ENCODE measurements at places on chromosomes 5 and 9.

DNA sequence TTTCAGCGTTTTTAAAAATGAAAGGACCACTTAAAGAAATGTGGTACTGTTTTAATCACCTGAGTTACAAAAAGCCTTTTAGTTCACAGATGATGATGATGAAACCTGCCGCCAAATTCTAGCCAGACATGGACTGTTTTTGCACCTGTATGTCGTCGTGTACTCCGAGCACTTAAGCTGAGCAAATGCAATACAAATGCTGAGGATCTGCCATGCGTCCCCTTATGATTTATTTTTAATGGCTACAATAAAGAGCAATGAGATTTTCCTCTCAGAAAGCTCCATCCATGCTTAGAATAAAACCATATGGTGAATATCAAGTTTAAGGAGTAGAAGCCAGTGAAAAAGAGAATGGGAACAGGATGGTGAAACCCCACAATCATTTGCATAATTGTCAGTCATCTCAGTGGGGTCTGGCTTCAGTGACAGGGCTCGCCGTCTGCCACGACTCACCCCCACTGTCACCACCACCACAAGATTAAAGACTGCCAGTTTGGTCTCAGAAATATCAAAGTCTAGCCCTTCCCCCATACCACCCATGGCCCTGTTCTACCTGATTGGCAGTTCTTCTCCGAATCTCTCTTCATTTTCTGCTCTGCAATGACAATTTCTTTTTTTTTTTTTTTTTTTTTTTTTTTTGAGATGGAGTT lies 159.9 kb downstream of the GOLPH3 start:
- no peak for DNase-seq

GRCh38 chr5:160514191-160514590 lies 92.5 kb downstream of the PTTG1 start:
- DNase-seq, result no peak

DNA sequence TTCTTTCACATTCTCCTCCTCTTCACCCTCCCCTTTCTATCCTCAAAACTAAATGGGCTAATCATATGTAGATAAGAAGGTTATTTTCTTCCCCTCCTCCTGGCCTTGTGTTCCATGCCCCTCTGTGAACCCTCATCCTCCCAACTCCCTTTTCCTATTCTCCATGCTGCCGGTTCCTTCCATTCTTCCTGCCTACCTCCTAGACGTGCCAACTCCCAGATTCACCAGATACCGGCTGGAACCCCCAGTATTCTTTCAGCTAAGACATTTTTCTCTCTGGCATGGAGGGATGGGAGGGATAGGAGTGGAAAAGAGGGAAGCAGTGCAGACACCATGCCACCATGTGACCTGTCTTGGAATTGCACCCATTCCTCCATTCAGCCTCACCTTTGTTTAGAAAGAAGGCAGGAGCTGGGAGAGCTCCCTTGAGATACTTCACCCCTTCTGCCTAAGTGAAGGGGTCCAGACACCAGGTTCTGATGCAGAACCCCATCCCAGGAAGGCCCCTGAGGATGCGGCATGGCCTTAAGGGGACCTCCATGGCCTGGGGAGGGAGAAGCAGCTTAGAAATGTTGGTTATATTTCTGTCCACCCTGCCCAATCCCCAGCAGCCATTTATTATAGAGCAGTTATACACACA lies 4.8 kb downstream of the DNAJB5 start:
- DNase-seq, result peak; percentile 46

- no peak for DNase-seq
Observed at GRCh38 chr5:153086486-153086885, 404.0 kb upstream of the GRIA1 start.

DNA sequence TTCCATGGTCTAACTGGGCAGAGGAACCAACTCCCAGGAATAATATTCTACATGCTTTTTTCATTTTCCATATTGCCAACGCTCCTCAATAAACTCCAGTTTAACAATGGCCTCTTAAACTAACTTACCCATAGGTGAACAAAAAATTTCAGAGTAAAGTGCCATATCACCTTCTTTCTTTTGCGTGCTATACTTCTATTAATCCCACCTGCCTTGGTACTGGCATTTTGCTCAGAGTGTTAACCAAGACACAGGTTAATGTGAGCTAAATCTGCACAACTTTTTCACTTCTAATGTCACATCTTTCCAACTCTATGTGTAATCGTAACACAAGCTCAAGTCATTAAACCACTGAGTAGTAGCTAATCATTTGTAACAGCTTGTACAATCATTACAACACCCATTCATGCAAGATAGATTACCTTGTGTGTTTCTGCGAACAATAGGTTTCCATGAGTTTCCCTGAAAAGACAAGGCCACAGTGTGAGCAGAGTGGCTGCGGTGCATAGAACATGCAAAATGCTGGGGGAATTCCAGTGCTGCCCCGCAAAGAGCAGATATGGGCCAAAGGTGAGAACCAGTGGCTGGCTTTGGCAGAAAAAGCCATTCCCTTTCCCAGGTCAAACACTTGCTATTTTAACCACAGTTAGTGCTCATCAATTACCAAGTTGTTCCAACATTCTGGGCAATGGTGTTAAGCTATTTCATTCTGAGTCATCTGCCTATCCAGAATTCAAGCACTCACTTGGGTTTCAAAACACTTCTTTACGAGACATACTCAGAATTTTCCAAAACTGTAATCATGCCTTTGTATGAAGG lies 42.8 kb downstream of the TIMD4 start:
- DNase-seq, result no peak

DNA sequence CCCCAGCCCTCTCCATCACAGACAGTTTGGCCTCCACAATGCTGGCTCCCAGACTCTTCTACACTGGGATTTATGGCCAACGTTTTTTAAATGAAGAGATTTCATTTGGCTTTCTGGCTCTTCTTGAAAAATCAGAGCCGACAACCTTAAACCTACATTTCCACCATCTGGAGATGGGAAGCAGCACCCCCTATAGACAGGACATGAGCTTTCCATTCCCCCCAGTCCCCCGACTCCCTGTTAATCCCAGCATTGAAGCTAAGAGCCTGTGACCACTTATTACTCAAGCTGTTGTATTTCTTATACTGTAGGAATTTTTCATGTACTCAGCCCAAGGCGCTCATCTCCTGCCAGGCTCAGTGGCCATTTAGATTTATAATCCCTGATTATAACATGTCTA lies 34.0 kb upstream of the AFAP1L1 start:
- DNase-seq, result no peak

DNA sequence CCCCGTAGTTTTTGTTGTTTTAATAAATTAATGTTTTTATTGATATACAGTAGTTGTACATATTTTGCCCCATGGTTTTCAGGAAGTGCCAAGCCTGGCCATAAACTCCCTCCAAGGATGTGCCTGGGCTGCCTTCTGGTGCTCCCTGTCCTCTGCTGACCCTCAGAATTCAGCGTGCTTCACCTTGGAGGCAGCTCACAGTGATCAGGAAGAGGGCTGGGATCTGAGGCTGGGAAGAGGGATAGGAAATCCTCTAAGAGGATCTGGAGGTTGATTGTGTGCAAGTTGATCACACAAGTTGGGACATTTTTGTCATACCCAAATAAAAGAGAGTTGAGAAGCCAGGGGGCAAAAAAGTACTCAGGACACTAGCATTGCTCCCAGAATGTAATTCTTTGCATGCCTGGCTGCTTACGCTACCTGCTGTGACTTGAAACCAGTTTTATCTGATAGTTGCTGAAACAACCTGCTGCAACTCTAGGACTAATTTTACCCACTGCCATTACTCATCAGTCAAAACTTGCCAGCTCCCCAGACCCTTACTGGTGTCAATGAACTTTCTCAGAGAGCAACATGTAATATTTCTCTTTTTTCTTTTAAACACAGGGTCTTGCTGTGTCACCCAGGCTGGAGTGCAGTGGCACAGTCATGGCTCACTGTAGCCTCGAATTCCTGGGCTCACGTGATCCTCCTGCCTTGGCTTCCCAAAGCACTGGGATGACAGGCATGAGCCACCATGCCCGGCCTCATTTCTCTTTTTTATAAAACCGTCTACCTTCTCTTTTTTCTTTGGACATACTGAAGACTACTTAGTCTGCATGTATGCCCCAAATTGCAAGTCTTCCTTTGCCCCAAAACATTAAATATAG lies 29.0 kb downstream of the PDE6A start:
- no peak for DNase-seq

DNA sequence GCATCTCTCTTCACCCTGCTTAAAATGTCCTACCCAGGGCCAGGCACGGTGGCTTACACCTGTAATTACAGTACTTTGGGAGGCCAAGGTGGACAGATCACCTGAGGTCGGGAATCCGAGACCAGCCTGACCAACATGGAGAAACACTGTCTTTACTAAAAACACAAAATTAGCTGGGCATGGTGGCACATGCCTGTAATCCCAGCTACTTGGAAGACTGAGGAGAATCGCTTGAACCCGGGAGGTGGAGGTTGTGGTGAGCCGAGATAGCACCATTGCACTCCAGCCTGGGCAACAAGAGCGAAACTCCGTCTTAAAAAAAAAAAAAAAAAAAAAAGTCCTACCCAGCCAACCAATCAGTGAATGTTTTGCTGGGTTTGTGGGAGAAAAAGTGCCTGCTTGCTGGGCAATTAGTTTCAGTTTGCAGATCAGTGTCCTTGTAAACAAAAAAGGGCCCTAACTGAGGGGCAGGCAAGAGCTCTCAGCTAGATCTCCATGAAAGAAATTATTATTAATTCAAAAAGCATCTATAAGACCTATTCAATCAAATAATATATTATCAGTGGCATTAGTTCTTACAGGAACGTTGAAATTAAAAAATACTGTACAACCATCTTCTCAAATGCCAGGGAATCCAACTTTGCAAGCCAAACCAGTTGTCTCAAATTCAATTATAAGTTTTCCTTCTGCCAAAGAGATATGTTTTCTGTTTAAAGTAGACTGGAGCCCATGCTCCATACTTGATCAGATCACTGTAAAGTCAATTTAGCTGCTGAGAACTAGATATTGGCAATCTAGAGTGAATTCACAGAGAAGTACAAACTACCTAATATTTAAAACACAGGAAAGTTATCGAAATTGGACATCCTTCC lies 3.9 kb downstream of the MEGF9 start:
- DNase-seq, result peak; percentile 33

DNA sequence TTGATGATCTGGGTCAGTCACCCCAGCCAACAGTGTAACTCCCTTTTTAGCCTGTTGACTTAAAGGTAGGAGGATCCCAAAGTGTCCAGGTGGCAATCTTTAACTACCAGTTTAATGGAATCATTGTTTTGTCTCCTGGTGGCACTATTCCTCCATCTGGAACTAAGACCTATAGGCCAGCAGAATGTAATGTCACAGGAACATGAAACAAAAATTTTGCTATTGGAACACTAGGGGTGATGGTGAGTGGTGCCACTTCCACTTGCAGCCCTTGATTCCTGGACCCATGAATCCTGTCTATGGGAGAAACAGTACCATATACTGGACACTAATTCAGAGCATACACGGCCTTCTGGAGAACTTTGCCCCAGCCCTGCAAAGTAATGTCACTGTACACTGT lies 219.5 kb upstream of the RASA1 start:
- DNase-seq, result peak; percentile 32

- no peak for DNase-seq
Observed at GRCh38 chr9:114369216-114370130, 18.3 kb downstream of the AKNA start.

DNA sequence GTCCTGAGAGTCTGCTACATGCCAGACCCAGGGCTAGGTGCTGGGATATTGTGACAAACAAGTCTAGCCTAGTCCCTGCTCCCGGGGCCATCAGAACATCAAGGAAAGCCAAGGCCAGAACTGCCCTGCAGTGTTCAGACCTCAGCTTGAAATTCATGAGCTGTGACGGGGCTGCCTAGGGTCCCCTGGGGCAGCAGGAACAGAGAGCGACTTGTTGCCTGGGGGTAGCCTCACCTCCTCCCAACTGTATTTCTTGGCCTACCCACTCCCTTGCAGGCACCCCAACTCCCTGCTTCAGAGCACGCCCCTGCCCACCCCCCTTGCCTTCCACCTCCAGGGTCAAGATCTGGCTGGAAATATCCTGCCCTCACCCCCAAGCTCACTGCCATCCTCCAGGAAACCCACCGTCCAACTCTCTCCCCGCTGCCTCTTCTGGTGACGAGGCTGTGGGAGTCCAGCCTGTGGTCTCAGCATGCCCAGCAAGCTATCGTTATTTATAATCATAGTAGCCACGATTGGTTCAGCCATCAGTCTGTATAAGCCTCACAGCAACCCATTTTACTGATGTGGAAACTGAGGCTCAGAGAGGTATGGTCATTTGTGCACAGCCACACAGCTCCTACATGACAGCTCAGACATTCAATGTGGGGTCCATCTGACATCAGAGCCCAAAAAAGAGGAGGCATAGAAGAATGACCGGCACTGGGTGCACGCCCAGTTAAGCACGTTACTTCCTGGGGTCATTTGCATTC lies 10.7 kb downstream of the DNM1 start:
- DNase-seq, result no peak

DNA sequence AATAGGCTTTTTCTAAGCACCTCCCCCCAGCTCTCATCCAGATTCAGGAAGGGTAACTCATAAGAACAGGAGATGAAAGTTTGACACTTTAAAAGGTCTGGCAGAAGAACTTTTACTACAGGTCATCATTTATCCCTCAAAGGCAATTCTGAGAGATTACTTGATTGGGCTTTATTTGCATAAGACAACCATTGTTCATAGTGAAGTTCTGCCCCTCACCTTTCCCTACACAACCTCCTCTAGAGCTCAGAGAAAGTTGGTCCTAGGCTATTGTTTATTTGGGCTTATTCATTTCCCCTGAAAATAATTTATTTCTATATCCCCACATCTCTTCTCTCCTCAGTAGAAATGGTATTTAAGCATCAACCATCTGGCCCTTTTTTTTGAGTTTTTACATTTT lies 568.4 kb downstream of the ZNF608 start:
- DNase-seq, result no peak

DNA sequence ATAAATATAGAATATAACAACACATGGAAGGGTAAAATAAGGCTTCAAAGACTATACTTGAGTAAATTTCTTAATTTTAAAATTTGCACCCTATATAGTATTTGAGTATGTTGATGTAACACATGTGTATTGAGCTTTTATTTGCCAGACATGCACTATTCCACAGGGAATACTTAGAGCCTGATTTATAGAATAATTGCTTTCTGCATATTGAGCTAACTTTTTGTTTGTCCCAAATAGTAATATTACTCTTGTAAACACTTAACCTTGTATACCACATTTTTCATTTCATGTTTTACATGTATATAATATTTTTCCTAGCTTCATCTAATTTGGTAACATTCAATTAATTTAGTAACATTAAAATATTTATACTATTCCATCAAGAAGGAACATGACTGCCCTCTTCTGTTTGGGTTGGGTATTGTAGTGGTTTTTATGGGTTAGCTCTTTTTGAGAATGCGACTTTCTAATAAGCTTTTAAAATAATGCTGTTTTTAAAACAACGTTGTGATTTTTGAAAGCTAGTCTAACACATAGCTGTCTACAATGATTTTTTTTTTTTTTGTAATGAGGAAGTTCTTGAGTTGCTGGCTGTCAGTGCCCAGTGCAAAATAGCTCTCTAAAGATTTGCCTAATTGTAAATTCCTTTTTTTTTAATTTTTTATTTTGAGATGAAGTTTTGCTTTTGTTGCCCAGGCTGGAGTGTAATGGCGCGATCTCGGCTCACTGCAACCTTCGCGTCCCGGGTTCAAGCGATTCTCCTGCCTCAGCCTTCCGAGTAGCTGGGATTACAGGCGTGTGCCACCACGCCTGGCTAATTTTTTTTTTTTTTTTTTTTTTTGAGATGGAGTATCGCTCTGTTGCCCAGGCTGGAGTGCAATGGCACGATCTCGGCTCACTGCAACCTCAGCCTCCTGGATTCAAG lies 4.8 kb downstream of the SUB1 start:
- peak; percentile 77 for DNase-seq

- no peak for DNase-seq
Observed at GRCh38 chr9:130321539-130321938, 56.0 kb downstream of the HMCN2 start.

- no peak for DNase-seq
Observed at GRCh38 chr5:174425271-174425963, 299.0 kb upstream of the MSX2 start.

GRCh38 chr5:73454379-73455036 lies 5.9 kb upstream of the FOXD1 start:
- DNase-seq, result peak; percentile 73
